ENCODE measurements at places on chromosomes 4 and X.

DNA sequence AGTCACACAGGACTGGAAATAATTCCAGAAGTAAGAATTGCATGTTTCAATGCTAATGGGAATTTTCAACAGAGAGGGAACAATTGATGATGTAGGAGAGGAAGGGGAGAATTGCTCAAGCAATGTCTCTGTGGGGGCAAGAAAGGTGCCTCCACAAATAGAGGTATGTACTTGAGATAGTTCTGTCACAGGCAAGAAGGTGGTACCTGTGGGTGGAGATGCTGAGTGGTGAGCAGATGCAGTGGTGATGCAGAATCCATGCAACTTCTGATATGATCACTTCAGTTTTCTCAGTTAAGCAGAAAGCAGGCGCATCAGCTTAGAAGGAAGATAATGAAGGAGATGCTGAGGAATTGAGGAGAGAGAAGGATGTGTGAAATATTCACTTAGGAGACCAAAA is 55.1 kb upstream of the SEC24B start:
- DNase-seq, result no peak

DNA sequence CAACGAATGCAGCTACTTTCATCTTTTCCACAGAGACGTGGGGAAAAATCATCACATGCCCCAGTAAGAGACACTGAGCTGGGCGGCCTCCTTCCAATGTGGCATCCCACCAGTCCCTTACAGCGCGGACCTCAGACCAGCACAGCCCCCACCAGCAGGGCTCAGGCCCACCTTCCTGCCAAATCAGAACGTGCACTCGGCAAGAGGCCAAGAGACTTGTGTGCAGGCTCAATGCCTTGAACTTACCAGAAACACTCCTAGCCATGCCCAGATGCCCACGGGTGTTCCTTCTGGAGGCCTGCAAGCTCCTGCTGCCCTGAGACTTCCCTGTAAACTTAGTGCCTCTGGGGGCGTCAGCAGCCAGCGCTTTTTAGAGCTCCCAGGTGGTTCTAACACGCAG is 31.2 kb downstream of the WDR1 start:
- no peak for DNase-seq

DNA sequence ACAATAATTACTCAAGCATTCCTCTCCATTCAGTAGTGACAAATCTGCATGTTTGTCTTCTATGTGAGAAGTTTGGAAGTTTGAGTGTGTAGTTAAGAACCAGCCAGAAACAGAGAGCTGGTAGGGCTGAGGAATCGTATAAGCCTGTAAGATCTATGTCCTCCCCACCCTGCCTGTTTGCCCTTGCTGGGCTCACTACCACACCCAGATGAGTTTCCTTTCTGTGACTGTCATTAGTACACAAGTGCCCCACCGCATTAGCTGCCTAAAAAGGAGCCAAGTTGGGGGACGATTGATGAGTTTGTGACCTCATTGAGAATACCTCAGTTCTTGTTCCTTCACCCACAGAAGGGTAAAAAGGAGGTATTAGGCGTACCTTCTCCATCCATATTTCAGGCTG is 28.3 kb downstream of the DOCK11 start:
- peak; percentile 66 for DNase-seq

DNA sequence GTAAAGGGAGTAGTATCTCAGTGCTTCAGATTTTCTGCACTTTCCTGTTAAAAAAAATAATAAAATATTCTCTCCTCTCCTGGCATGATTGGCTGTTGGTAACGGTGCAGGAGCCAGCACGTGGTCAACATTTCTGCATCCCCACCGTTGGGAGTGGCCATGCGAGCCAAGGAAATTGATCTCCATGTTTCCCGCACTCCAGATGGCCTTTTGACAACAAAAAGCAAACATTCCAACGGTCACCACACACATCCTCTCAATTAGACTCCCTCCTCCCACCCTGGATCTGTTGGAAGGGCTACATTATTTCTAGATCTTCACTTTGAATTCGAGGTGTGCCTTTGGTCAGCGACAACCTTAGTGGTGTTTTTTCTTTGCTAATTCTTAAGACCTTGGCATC is 45.0 kb downstream of the STK32B start:
- no peak for DNase-seq

- no peak for DNase-seq
These were observed at the start of gene ITIH6 for GRCh38 chrX:54798137-54798536. Gene ITIH6, minus strand, starts transcription at chrX:54798255. Its CDS starts 45 bp downstream, at chrX:54798210.

DNA sequence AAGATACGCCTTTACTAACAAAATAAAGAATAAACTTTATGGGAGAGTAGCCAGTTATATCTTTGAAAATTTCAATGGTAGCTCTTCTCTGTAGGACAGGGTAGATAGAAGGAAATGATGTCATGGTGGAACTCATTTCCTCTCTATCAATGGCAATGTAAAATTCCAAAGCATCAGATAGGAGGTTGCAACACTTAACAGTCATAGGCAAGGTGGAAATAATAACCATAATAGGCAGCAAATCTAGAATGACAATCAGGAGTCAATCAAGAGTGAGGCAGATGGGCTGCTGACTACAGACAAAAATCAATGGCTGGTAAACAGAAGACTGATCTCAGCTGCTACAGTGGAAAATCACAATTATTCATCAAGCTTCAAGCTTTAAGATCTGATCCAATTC is 53.9 kb upstream of the TET2 start:
- DNase-seq, result no peak

- DNase-seq, result no peak
These were observed 112.3 kb downstream of the KLHL8 start for GRCh38 chr4:87108142-87108546.

GRCh38 chr4:54587107-54587891 is 70.5 kb upstream of the KIT start:
- no peak for DNase-seq

DNA sequence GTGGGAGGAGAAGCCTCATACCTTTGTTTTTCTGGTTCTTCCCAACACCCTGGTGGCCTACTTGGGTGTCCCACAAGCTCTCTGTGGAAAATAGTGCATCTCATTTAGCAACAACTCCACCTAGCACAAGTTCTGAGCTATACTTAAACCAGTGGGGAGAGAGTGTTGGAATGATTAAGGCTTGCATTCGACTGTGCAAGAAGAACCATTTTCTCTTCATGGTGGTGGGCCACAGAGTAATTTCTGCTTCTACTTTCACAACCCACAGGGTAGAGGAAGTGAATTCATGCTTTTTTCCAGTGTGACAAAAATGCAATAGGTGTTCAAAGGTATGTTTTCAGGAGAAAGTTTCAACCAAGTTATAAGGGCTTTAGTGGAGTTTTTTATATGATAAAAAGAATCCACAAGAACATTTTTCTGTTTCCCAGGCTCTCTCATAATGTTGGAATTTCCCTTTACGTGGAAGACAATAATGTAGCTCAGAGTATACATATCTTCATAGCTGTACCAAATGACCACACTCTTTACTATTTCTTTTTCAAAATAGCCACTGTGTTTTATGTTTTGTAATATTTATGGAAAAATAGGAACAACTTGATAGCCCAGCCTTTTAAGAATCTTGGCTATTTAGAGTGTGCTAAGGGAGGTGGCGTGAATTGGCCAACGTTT is 80.3 kb upstream of the HHIP start:
- DNase-seq, result no peak

DNA sequence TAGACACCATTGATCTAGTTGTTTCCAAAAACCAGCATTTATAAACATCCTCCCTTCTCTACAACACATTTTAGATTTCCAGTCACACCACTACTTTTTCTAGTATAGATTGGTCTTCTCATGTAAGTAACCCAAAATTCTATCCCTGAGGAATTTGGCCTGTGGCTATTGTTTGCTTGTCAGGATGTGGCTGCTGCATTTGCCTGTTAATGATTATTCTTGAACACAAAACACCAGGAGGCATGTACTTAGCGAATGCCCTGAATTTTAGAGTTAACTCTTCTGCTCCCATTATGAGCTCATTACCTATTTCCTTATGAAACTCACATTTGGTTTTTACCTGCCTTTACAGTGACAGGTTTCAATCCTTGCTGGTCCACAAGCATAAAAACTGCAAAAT is 102.0 kb upstream of the FSTL5 start:
- no peak for DNase-seq

DNA sequence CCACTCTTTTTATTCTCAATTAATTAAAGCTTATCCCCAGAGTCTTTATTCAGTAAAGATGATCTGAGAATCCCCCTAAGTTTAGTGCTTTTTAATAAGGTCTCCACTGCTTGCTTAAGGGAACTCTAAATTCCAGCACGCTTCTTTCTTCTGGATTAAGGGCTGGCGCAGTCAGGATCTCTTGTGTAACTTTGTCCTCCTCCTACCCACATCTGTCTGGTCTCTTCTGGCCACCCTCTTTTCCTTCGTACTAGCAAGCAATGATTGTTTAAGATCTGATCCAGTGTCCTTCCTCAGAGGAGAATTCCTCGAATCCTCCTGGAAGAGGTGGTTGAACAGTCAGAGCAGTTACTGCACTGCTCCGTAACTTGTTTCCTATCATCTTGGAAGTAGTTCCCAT is 14.0 kb upstream of the PAQR3 start:
- DNase-seq, result no peak

- no peak for DNase-seq
These were observed 1260.2 kb upstream of the PCDH7 start for GRCh38 chr4:29459926-29460325.

GRCh38 chrX:23557070-23557469 is 110.2 kb upstream of the PRDX4 start:
- no peak for DNase-seq

DNA sequence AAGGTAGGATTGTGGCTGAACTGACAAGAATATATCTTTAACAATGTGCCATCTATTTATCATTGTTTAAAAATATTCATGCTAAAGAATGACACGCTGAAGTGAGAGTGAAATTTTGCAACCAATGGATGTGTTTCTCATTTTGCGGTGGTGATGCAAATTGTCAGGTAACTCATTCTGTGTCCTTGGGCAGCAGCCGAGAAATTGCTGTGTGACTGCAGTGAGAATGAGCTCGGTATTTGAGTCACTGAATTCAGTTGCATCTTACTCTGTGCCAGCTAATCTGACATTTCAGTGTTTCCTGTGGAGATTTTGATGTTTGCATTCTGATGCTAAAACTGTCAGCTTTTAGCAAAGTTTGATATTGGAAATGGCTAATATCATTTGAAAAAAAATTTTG is 28.1 kb downstream of the MCUB start:
- no peak for DNase-seq

DNA sequence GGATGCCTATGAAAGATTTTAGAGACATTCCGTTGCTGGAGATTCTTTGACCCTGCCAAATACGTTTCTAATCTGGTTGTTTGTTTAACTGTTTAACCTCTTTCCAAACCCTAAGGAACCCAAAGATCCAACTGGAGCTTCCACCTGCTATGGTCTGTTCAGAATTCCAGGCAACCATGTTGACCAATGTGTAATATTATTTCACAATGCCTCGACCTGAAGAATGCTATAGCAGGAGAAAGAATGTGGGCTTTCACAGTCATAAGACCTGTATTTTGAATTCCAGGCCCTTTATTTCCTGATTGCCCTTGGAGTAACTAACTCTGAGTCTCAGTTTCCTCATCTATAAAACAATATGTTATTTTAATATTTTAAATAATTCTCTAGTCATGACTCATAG is 90.8 kb downstream of the COL25A1 start:
- no peak for DNase-seq

GRCh38 chrX:110055616-110056015 is 52.7 kb downstream of the TMEM164 start:
- DNase-seq, result no peak

DNA sequence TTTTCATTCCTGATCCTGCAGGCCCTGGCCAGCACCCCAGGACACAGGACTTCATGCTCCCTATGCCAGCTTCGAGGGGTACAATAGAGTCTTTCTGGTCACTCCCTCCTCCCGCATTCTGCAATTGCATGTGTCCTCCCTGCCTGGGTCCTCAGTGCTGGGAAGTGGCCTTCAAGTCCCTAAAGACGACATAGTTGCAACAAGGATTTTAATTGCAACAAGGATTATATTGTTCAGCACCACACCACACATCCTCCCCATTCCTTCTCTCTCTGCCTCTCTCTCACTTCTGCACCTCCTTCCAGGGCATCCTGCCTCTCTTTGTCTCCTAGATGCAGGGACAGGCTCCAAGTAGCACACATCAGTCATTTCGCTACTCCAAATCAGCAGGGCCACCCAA is 25.5 kb downstream of the SCD5 start:
- no peak for DNase-seq

DNA sequence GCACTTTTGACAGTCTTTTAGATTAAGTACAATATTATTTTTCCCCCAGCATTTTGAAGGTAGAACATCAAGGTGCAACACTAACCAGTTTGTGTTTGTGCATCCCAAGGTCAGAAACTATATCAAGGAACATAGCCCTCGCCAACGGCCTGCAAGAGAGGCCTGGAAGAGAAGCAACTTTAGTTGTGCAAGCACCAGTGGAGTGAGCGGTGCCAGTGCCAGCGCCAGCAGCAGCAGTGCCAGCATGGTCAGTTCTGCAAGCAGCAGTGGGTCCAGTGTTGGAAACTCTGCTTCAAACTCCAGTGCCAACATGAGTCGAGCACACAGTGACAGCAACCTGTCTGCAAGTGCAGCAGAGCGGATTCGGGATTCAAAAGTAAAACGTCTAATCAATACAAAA is 21.7 kb downstream of the FAM199X start:
- DNase-seq, result no peak

GRCh38 chrX:102883491-102883890 is 53.6 kb upstream of the RAB40AL start:
- no peak for DNase-seq
